ENCODE measurements at places on chromosomes 2 and 18.

DNA sequence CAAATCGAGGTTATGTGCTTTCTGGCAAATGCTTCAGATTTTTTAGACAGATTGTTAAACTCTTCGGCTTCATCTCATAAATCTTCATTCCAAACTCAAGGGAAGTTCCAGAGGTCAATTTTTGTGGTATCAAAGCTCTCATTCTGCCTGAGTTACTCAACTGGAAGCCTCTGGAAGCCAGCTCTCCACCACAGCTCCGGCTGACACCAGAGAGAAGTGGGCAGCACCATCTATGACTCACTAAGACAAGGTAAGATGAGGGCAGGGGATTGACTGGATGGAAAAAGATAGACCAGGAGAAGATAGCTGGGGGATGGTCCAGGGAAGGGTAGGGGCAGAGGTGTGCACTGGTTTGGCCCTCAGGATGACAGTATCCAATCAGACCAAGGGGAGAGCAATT is 137.3 kb upstream of the HNRNPA3 start:
- no peak overlapping the region for H3K4me3 ChIP-seq
- no peaks in the 10 kb centered on the region for H3K36me3 ChIP-seq
- no peak overlapping the region for H3K27ac ChIP-seq

DNA sequence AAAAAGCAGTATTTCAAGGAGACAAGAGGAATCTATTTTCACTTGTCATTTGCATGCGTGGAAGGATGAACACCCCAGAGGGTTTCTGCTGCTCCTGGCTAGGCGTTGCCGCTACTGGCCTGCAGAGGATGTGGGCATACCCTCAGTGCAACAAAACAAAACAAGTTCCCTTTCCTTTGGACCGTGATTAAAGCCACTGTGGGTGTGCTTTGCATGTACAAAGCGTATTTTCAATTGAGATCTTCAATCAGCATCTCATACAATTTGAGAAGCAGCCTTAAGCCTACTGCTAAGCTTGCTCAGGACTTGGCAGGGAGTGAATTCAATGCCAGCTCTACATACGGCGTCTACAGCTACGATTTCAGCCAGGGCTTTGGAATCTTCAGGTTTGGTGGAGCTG is 298.4 kb downstream of the LPIN1 start:
- H3K4me3 ChIP-seq: no peak overlapping the region
- H3K4me1 ChIP-seq: no peaks in the 10 kb centered on the region

DNA sequence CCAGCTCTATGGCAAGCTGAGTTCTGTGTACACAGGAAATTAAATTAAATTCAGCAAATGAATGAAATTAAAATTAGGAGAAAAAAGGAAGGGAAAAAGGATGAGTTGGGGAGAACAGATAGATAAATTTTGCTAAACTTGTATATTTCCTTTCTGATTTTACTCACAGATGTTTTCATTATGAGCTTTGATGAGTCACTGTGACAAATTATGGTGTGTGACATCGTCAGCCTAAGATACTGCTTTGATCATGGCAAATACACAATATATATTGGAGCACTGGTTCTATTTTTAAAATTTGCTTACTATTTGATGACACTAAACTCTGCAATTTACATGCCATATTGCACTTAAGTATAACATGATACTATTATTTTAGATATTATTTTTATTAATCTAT is 464.6 kb upstream of the SPHKAP start:
- H3K4me1 ChIP-seq: no peaks in the 10 kb centered on the region
- no peaks in the 10 kb centered on the region for H3K27me3 ChIP-seq
- no peak for DNase-seq
- H3K4me3 ChIP-seq: no peak overlapping the region

DNA sequence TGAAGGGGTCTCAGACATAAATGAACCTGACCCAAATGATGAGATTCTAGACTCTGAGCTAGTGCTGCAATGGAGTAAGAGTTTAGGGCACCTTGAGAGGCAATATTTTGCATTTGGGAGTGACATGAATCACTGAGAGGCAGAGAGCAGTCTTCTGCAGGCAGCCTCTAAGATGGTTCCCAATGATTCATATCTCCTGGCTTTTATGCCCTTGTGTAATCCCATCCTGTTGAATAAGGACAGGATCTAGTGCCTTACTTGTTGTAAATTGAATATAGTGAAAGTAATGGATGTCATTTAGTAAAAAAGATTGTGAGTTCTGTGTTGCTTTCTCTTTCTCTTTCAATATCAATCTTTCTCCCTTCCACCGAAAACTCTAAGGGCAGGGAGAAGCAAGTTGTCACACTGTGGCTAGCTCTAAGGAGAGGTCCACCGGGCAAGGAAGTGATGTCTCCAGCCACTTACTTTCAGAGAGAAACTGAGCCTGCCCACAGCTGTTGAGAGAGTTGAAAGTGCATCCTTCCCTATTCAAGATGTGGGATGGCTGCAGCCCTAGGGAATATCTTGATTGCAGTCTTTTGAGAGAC is 144.7 kb downstream of the TRIB2 start:
- H3K27me3 ChIP-seq: no peaks in the 10 kb centered on the region
- H3K4me1 ChIP-seq: no peaks in the 10 kb centered on the region
- peak overlapping the region; percentile 8 for H3K27ac ChIP-seq
- DNase-seq: no peak
- H3K36me3 ChIP-seq: no peaks in the 10 kb centered on the region

- H3K27me3 ChIP-seq: no peaks in the 10 kb centered on the region
- peaks cover 35% of the 10 kb centered on the region for H3K4me1 ChIP-seq
- H3K27ac ChIP-seq: peak overlapping the region; percentile 76
- H3K4me3 ChIP-seq: no peak overlapping the region
Observed at GRCh38 chr2:46876741-46877384, 38.7 kb downstream of the MCFD2 start.

Data from SK-N-SH (cell line).